ENCODE measurements at places on chromosomes 1 and 21. TPM values are rescaled to one million over a fixed set of nuclear protein-coding genes. Genes with fewer than 3 reads are reported as not detected.

GRCh38 chr1:143748906-143749305, 222.9 kb downstream of the FAM72C start:
- no peak for DNase-seq

GRCh38 chr1:116261227-116261626, 111.8 kb upstream of the ATP1A1 start:
- DNase-seq: peak; percentile 34

Gene ERVH48-1
- 238 TPM for total RNA-seq

DNA sequence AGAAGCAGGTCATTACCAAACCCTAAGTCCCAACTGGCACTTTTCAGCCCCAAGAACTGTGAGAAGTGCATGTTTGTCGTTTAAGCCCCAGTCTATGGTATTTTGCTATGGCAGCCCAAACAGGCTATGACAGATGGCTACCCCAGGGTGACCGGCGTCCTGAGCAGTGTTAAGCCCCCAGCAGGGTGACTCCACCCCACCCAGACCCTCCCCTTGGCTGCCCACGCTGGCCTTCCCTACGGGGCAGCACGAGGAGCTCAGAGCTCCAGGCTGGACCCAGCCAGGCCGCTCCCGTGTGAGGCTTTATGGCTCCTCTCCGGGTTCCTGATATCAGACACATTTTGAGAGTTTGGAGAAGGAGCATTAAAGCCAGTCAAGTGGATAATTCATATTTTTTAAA, 684.0 kb downstream of the PTPRU start:
- DNase-seq: no peak

GRCh38 chr1:217089361-217090014, 366.3 kb upstream of the ESRRG start:
- no peak for DNase-seq

Gene C4BPB
- total RNA-seq: not detected

- peak; percentile 56 for DNase-seq
Observed at GRCh38 chr1:228162286-228163006, 3.2 kb upstream of the IBA57 start.

Gene RGS7
- total RNA-seq: 2.0 TPM

Gene DSCAM
- 0.15 TPM for total RNA-seq

DNA sequence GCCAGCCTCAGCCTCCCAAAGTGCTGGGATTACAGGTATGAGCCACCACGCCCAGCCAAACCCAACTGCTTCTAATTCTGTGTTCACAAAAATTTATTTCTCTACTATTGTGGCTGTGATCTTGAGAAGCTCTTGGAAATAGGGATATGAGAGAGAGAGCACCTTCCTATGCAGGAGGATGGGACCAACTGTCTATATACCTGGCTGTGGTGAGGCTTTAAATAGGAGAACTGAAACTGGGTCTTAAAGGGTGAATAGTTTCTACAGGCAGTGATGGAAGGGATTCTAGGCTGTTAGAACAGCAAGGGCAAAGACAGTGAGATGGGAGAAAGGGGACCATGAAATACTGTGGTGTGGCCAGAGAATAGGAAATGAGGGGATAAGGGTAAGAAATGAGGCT, 8.3 kb upstream of the PTCH2 start:
- no peak for DNase-seq

Gene ATP5PF
- 143 TPM for total RNA-seq

Gene CCDC27
- total RNA-seq: not detected

GRCh38 chr1:174958396-174958795, 41.4 kb upstream of the CACYBP start:
- DNase-seq: no peak

DNA sequence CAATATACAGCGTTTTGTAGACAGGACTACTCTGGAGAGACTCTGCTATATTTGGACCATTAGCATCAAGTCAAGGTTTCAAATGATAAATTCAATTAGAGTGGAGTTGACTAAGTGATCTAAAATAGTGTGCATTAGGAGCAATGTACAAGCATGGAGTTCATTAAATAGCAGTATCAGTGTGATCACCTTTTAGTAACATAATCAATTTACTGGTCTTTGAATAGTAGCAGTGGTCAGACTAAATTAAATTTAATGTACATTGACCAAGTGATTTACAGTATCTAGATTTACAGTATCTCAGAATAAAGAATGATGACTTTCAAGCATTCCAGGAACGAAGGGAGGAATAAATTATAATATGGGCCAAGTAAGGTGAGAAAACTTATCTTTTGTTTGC, 489.6 kb upstream of the ADGRL4 start:
- DNase-seq: no peak

- no peak for DNase-seq
Observed at GRCh38 chr1:14947421-14947820, 206.1 kb upstream of the TMEM51 start.

DNA sequence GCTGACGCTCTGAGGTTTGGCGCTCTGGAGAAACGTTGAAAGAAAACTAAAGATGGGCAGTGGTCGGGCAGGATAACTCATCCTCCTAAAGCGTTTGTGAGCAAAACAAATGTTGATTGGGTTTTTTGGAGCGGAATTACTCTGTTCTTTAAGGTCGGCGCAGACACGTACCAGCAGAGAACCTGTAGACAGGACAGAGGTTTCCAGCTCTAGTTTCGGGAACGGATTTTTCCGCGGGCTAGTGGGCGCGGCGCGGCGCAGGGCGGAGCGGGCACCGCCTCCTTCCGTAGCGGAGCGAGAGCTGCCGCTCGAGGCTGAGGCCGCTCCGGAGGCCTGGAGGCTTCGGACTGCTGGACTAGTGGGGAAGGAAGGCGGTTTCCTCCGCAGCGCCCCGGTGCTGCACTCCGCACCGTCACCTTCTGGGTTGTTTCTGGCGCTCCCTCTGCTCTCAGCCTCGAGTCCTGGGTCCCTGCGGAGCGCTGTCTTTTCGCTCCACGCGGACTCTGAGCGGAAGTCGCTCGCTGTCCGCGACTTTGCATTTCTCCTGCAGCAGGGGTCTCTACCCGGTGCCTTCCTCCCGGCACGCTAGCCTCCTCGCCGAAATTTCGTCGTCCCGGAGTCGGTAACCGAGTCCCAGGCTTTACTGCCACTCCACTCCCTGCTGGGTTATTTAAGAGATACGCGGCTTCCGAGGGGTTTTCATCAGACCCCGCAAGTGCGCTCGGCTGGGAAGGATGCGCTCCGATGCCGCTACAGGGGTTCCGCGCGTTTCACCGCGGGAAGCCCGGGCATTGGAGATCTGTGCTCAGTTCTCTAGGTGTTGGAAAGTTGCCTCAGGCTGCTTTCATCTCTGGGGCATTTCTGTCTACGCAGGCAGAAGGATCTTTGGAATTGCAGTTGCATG, 7.0 kb downstream of the FOXD2 start:
- peak; percentile 62 for DNase-seq

- no peak for DNase-seq
Observed at GRCh38 chr1:211684791-211685190, 9.4 kb upstream of the NEK2 start.

GRCh38 chr1:155116113-155116764, 11.4 kb upstream of the EFNA1 start:
- DNase-seq: no peak

- DNase-seq: no peak
Observed at GRCh38 chr1:14113271-14113670, 413.3 kb downstream of the PRDM2 start.

DNA sequence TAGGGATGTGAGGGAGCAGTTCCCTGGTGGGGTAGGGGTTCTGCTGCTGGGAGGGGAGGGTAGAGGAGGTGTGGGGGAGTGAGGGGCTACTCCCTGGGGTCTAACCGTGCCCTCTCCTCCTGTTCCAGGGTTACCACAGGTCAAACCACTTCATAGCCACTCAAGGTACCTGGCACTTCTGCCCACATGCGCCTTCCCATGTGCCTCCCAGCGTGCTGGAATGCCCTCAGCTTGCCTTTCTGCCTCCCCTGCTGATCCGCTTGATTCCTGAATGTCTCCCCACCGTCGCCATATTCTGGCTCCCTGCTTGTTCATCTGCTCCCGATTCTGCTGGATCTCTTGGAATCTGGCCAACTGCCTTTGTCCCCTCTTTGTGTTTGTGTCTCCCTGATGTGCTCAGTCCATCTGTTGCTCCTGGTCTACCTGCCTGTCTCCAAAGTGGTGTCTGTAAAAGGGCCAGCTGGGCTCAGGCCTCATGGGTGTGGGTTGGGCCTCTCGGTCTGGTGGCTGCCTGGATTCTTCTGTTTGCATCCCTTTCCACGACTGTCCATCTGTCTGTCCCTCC, 74.4 kb downstream of the PTPRU start:
- DNase-seq: no peak

Gene ZNF672
- 28.5 TPM for total RNA-seq

Gene FMO2
- not detected for total RNA-seq

GRCh38 chr1:156487862-156488261, 12.7 kb downstream of the MEF2D start:
- no peak for DNase-seq

DNA sequence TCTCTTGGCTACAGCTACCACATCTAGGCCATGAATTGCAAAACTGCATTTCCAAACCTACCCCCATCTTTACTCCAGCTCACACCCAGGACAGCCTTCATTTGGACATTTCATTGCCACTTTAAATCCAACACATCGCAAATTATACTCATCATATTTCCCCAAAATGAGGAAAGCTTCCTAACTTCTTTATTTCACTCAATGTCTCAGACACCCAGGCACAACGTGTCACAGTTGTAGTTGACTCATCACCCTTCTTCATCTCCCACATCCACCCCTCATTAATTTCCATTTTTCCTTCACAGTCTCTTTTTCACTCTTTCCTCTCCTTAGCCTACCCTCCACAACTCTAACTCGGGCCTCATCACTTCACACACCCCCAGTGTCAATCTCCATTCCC, 6.7 kb downstream of the OTUD7B start:
- DNase-seq: no peak

DNA sequence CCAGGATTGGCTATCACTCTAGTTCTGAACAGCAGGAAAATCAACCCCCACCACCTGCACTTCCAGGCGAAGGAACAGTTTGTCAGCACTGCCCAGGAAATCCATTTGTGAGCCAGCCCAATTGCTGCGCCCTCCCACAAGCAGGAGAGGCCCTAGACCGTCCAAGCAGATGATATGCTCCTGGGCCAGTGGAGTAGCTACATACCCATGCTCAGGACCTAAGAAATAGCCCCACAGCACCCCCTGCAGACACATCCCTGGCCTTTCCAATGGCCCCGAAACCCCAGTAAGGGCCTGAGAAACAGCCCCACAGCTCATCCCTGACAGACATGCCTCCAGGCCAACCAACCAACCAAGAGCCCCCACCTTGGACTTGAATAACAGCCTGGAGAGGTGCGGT, 111.5 kb upstream of the ZC3H11B start:
- peak; percentile 41 for DNase-seq

DNA sequence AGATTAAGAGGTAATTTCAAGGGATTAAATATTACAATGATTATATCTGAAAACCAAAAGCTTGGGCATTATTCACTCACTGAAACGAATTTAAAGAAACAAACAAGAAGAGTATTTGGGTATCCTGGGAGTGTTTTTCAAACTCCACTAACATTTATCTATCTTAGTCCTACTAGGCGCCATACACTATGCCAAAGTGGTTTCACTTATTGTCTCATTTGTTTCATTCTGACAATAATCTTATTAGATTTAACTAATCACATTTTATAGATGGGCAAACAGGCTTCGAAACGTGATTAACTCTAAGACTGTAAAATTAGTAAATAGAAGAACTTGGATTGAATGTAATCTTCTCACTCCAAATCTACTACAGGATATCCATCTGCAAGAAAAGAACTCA, 25.4 kb downstream of the ASH1L start:
- no peak for DNase-seq

DNA sequence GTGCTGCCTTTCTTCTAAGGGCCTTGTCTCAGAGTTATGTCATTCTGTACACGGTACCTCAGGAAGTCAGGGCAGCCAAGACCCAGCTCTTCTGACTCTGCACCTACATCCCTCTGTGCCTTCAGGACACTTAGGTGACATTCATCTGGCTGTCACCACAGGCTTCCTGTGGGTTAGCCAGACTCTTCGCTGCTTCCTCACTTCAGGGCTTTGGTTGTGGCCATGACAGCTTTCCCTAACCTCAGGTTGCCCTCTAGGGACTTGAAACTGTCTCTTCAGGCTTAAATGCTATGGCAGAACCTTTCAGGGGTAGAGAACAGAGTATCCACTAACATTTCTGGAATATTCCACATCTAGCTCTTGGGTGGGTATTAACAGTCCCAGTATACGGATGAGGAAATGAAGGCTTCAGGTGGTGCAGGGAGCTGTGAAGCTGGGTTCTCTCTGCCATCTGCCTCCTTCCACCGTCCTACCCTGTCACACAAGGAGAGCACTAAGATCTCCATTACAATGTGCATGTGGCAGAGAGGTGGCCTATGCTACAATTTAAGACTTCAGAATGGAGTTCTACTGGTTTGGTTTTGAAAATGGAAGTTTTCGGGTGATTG, 9.9 kb downstream of the TSSK3 start:
- no peak for DNase-seq

Gene SPRR2F
- total RNA-seq: not detected

Gene CERS2
- total RNA-seq: 209 TPM

Gene MPZ
- total RNA-seq: 3.6 TPM

GRCh38 chr1:47443530-47444296, 5.9 kb downstream of the FOXD2 start:
- DNase-seq: peak; percentile 68

Gene AMY1A
- not detected for total RNA-seq

Measured in H9 (cell line).